ENCODE measurements at places on chromosomes 16 and 17.

- DNase-seq, result no peak
Observed at GRCh38 chr17:67514998-67515397, 137.9 kb downstream of the PITPNC1 start.

DNA sequence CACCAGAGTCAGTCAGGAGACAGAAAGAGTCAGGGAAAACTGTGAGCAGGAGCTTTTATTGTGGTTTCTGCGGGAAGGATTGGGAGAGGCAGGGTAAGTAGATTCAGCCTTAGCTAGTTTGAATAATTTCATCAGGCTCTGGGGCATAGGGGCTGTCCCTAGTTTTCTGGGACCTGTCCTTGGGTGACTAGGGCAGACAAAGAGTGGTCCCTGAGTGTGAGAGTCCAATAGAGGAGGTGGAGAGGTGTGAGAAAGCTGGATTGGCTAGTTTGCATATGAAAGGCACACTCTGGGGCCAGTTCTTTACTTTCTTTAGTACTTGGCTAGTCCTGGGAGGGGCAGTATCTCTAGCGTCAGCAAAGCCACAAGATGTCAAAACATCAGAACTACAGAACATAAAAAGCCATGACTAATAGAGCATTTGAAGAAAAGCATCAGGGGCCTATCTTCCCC is 255.6 kb downstream of the HS3ST3A1 start:
- no peak for DNase-seq

DNA sequence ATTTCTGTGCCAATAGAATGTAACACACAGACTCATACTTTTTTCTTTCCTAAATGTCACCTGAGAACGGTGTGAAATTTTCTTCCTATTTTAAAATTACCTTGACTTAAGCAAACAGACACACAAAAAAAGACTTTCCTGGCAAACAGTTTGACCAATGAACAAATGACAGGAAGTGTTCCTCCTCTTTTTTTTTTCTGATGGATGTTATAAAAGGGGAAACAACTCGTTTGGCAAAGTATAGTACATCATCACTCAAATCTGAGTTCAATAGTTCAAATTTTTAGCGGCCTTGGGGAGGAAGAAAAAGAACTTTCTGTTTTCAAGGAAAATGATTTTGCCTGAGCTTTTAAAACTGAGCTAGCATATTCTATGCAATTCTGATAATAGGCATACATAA is 19.8 kb downstream of the HS3ST3A1 start:
- DNase-seq, result no peak

GRCh38 chr16:57742543-57742942 is 7.0 kb downstream of the KATNB1 start:
- DNase-seq, result no peak

DNA sequence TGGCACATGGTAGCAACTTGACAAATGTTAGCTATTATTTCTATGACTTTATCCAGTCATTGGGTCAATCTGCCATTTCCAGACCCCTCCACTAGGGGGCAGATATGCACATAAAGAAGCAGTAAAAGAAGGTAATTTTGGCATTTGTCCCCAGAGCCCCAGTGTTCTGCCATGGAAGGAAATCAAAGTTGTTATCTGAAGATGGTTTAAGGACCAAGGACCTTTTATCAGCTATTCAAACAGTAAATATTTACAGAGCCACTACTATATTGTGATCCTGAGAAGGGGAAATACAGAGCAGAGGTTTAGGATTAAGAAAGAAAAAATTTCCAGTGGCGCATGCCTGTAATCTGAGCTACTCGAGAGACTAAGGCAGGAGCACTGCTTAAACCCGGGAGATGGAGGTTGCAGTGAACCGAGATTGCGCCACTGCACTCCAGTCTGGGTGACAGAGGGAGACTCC is 20.0 kb downstream of the TRAF4 start:
- DNase-seq, result peak; percentile 96

DNA sequence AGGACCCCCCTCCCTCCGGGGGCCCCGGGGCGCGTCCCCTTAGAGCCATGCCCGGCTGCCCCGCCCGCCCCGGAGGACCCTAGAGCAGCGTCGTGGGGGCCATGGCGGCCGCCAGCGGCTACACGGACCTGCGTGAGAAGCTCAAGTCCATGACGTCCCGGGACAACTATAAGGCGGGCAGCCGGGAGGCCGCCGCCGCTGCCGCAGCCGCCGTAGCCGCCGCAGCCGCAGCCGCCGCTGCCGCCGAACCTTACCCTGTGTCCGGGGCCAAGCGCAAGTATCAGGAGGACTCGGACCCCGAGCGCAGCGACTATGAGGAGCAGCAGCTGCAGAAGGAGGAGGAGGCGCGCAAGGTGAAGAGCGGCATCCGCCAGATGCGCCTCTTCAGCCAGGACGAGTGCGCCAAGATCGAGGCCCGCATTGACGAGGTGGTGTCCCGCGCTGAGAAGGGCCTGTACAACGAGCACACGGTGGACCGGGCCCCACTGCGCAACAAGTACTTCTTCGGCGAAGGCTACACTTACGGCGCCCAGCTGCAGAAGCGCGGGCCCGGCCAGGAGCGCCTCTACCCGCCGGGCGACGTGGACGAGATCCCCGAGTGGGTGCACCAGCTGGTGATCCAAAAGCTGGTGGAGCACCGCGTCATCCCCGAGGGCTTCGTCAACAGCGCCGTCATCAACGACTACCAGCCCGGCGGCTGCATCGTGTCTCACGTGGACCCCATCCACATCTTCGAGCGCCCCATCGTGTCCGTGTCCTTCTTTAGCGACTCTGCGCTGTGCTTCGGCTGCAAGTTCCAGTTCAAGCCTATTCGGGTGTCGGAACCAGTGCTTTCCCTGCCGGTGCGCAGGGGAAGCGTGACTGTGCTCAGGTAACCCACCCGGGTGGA is 759 bp downstream of the ALKBH5 start:
- peak; percentile 91 for DNase-seq

DNA sequence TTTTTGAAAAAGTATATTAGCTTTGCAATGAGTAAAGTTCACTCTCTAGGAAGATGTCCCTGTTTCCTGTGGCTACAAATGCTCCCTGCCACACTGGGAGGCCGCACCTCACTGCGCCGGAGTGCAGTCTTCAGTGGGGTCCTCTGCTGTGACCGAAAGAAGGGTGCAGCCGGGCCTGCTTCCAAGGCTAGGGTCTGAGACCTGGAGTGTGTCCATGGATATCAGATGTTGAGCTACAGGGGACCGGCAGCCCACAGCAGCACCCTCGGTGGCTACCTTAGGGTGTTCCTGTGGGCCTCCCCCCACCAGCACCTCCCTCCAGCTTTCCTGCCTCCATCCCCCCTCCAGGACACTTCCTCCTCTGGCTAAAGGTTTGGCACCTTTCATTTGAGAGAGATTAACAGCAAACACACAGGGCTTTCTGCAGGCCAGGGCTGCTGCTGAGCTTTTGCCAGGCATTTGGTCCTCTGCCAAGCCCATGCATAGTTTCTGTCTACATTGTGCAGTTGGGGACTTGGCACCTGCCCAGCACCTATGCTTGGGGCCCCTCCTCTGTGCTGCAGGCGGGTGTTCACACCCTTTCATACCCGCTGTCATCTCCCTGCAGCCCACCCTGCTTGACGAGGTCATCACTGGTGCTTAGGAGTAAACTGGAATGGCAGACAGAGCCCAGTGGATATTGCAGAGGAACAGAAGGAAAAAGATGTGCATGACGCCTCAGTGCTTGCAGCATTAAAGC is 33.8 kb upstream of the CRISPLD2 start:
- no peak for DNase-seq

DNA sequence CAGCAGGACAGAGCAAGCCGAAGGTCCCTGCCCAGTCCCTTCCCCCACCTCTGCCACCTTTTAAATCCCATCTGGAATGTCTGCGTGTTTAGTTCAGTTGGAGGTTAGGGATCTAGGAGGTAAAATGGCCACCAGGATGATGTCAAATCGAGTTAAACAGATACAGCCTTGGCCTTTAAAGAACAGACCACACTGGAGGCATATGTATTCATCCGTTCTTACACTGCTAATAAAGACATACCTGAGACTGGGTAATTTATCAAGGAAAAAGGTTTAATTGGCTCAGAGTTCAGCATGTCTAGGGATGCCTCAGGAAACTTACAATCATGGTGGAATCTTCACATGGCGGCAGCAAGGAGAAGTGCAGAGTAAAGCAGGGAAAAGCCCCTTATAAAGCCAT is 167.8 kb upstream of the CACNG5 start:
- no peak for DNase-seq

DNA sequence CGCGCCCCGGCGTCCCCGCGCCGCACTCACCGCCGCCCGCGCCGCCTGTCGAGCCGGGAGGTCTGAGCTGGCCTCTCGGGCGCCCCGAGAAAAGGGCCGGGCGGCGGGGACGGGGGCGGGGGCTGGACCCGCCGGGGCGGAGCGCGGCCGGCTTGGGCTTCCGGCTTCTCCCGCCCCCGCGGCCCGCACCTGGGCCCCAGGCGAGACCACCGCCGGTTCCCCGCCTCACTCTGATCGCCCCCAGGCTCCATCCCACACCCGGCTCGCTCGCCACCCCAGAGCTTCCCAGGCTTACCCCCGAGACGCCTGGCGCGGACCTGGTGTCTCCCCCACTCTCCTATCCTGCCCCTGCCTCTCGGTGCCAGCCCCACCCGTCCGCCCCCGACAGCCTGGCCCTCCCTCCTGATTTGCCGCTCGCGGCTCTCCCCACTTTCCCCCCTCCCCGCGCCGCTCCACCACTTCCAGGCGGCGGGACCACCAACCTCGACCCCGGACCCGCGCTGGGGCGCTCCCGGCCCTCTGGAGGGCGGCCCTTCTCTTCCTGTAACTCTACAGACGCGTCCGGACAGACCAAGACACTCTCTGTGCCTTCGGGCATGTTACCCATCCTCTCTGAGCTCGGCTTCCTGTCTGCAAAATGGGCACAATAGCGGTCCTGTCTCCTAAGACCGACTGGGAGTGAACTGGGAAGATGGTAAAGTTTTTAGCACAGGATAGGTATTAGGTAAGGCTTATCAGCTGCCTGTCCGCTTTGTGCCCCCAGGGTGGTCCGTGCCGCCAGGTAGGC is at the start of gene LITAF:
TSS of gene LITAF (minus strand) at position 64 of the 787 bp plus-strand sequence. CDS start 30,189 bp downstream, outside the sequence.
- no peak for DNase-seq

- DNase-seq, result no peak
Observed at GRCh38 chr16:83441517-83441916, 366.3 kb upstream of the HSBP1 start.

- DNase-seq, result no peak
Observed at GRCh38 chr16:49844359-49844758, 11.6 kb downstream of the ZNF423 start.

DNA sequence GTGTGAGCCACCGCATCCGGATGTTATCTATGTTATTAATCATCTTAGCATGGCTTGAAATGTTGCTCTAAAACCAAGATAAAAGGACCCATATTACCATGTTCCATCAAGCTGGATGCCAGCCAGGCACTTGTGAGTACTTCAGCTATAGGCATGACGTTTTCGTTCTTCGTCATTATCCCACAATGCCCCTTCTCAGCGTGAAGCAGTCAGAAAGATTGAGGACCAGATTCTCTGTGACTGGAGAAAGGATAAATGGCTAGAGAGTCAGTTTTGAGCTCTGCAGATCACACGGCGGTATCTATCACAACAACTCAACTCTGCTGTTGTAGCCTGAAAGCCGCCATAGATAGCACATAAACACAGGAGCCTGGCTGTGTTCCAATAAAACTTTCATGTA is 29.8 kb upstream of the LCMT1 start:
- no peak for DNase-seq

- no peak for DNase-seq
Observed at GRCh38 chr16:54633943-54634362, 296.7 kb upstream of the IRX5 start.

DNA sequence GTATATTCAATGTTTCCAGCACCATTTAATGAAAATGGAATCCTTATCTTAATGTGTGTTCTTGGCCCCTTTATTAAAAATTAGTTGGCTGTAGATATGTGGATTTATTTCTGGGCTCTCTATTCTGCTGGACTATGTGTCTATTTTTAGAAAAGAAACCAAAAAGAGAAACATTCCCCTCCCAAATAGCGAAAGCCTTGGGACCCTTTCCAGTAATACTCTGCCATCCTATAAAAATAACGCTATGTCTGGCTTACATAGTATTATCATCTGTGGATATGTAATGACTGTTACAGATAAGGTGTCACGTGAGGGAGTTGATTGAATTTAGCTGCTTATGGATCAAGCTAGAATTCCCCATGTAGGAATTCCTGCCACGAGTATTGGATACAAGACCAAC is 279.3 kb upstream of the KIF2B start:
- DNase-seq, result no peak

DNA sequence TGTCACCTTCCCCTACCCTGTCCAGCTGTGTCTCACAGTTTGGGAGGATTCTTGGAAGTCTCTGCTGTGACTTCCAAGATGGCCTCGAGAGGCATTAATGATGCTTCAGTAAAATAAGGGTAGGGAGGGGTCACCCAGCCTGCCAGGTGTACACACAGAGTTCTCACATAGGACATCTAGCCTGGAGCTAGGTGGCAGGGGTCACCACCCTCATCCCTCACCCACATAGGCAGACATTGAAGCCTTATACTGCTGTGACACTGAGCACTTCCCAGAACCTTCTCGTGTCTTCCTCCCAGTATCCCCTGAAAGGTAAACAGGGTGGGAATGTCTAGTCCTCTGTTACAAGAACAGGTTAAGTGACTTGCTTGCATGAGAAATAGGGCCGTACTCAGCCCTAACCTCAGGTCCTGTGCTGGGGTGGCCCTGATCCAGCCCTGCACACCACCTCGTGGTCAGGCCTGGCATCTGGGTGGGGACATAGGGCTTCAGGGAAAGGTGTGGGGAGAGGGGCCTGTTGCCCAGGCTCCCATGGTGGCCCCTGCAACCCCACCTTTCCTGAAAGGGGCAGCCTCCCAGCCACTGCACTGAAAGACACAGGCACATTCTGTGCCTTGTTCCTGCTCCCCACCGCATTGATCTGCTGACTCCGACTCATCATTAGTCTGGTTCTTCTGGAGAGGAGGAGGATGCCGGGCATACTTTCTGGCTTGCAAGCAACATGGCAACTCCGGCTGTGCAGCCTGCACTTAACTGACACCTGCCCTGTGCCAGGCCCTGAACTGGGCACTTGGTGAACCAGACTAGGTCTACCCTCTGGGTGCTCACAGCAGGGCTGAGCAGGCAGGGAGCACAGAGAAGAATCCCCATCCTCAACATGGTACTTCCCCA is 3.6 kb upstream of the MMP15 start:
- no peak for DNase-seq

DNA sequence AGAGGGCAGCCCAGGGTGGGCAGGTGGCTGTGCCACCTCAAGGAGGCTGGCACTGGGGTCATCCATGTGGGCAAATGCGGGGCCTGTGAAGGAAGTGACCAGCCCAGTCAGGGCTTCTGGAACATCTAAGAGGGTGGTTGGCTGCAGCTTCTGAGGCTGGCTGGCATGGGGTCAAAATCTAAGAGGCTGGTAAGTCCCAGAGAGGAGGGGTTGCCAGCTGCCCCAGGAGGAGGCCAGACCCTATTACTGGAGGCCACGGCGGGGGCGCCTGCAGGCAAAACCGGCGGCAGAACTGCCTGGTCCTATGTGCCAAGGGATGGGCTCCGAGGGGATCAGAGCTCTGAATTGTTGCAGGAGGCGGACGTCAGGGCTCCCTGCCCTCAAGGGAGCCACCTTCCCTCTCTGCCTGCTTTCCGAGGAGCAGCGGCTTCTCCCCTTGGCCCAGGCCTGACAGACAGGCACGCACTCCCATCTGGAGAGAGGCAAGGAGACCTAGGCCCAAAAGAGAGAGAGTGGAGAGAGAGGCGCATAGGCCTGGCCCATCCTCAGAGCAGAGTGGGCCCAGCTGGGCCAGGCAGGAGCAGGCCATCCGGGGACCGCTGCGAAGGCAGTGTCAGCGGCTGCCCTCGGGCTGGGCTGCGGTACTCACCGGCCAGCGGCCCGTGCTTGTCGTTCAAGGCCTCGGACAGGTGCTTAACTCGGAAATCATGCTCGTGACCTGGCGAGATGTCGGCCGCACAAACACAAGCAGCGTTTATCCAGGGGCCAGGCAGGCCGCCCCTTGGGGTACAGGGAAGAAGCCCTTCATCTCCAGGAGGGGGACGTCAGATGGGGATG is 10.9 kb downstream of the ZACN start:
- DNase-seq, result no peak

Data from lower leg skin (tissue), 4 donors.